ENCODE measurements at places on chromosomes 12 and 14. TPM values are rescaled to one million over a fixed set of nuclear protein-coding genes. Genes with fewer than 3 reads are reported as not detected.

ADAMTS20 gene
- total RNA-seq, result not detected

ABCC9 gene
- not detected for total RNA-seq

RASSF8 gene
- total RNA-seq, result 9.8 TPM

ZFHX2 gene
- total RNA-seq, result 1.2 TPM

All from A549 treated with RU486 at 1 μM for 4 hours (cell line).